ENCODE measurements at places on chromosomes 1 and 21. TPM values are rescaled to one million over a fixed set of nuclear protein-coding genes. Genes with fewer than 3 reads are reported as not detected.

MROH7 gene
- total RNA-seq, result 10.1 TPM

POU3F1 gene
- 3.0 TPM for total RNA-seq

TMEM269 gene
- 0.11 TPM for total RNA-seq

KRTAP7-1 gene
- not detected for total RNA-seq

TARDBP gene
- 109 TPM for total RNA-seq

ANGPTL7 gene
- total RNA-seq, result 6.1 TPM

CATSPERE gene
- total RNA-seq, result 3.1 TPM

MIGA1 gene
- 21.9 TPM for total RNA-seq

GRCh38 chr1:208256556-208256955 is 12.4 kb upstream of the PLXNA2 start:
- H3K4me1 ChIP-seq, result peaks cover 4% of the 10 kb centered on the region
- no peaks in the 10 kb centered on the region for H3K36me3 ChIP-seq
- DNase-seq, result no peak
- H3K27me3 ChIP-seq, result no peaks in the 10 kb centered on the region

GRCh38 chr1:211114446-211114845 is 19.5 kb downstream of the KCNH1 start:
- H3K27ac ChIP-seq, result no peak overlapping the region
- H3K27me3 ChIP-seq, result no peaks in the 10 kb centered on the region
- no peaks in the 10 kb centered on the region for H3K36me3 ChIP-seq
- DNase-seq, result peak; percentile 93
- H3K4me1 ChIP-seq, result no peaks in the 10 kb centered on the region
- H3K4me3 ChIP-seq, result no peak overlapping the region

- H3K4me1 ChIP-seq, result no peaks in the 10 kb centered on the region
- no peaks in the 10 kb centered on the region for H3K36me3 ChIP-seq
- no peaks in the 10 kb centered on the region for H3K27me3 ChIP-seq
- no peak overlapping the region for H3K4me3 ChIP-seq
- no peak for DNase-seq
These were observed 18.7 kb downstream of the HHIPL2 start for GRCh38 chr1:222529181-222529580.

DNA sequence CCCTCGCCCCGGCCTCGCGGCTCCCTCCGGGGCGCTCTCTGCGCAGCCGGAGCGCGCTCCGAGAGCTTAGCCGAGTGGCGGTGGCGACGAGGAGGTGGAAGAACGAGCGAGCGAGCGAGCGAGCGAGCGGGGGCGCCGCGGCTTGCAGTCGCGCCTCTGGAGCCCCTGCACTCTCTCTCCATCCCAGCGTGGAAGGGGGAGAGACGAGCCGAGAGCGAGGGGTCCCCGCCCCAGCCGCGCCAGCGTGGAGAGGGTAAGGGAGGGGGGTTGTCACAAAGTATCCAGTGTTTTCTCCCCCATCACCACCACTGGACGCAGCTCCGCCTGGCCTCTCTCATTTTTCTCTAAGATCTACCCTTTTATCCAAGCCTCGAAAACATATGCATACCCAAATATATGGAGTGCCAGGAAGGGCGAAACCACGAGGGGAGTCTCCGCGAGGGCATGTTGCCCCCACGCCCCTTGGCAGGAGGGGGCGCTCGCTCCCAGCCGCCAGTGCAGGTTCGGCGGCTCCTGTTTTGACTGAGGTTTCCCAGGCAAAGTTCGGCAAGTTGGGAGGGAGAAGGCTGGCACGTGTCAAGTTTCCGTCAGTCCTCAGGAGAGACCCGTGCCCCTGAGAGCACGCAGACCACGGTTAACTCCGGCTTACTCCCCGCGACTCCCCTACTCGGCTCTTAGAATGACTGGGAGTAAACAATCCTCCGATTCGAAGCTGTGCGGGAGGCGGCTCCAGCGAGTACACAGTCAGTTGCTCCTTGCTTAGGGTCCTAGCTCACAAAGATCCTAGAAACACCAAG is 569 bp upstream of the DAB1 start:
- peak; percentile 83 for DNase-seq
- peak overlapping the region; percentile 47 for H3K27ac ChIP-seq
- H3K4me1 ChIP-seq, result peaks cover 23% of the 10 kb centered on the region
- no peaks in the 10 kb centered on the region for H3K36me3 ChIP-seq
- H3K4me3 ChIP-seq, result peak overlapping the region; percentile 55

- H3K36me3 ChIP-seq, result no peaks in the 10 kb centered on the region
- H3K4me1 ChIP-seq, result peaks cover 6% of the 10 kb centered on the region
- no peaks in the 10 kb centered on the region for H3K27me3 ChIP-seq
- no peak overlapping the region for H3K4me3 ChIP-seq
- no peak for DNase-seq
These were observed 121.9 kb upstream of the JUN start for GRCh38 chr1:58905628-58906221.

DNA sequence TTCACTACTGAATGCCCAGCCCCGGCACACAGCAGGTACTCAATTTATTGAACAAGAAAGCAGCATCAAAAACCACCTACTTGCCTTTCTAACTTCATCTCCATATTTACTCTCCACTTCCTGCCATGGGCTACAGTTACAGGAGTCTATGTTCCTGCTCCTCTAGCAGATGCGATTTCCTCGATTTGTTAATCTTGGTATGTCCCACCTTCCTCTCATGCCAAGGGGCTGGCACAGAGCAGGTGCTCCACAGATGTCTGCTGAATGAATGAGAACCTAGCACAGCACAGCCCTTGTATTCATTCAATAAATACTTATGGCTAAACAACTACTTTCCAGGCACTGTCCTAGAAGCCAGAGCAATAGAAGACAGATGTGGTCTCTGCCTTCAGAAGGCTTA is 12.2 kb downstream of the PAFAH2 start:
- H3K36me3 ChIP-seq, result peaks cover 30% of the 10 kb centered on the region
- no peak overlapping the region for H3K27ac ChIP-seq
- H3K27me3 ChIP-seq, result no peaks in the 10 kb centered on the region
- no peaks in the 10 kb centered on the region for H3K4me1 ChIP-seq
- H3K4me3 ChIP-seq, result no peak overlapping the region

GRCh38 chr1:183635099-183635605 is 431 bp downstream of the ARPC5 start:
- H3K36me3 ChIP-seq, result no peaks in the 10 kb centered on the region
- peaks cover 5% of the 10 kb centered on the region for H3K4me1 ChIP-seq
- peak; percentile 46 for DNase-seq
- H3K27ac ChIP-seq, result peak overlapping the region; percentile 89

GRCh38 chr1:160624464-160624863 is 22.4 kb downstream of the SLAMF1 start:
- H3K4me3 ChIP-seq, result no peak overlapping the region
- no peak for DNase-seq
- no peaks in the 10 kb centered on the region for H3K36me3 ChIP-seq

- no peak overlapping the region for H3K4me3 ChIP-seq
- H3K36me3 ChIP-seq, result no peaks in the 10 kb centered on the region
- DNase-seq, result no peak
- H3K4me1 ChIP-seq, result no peaks in the 10 kb centered on the region
- no peak overlapping the region for H3K27ac ChIP-seq
These were observed 61.4 kb upstream of the ST6GALNAC3 start for GRCh38 chr1:76013206-76013581.

DNA sequence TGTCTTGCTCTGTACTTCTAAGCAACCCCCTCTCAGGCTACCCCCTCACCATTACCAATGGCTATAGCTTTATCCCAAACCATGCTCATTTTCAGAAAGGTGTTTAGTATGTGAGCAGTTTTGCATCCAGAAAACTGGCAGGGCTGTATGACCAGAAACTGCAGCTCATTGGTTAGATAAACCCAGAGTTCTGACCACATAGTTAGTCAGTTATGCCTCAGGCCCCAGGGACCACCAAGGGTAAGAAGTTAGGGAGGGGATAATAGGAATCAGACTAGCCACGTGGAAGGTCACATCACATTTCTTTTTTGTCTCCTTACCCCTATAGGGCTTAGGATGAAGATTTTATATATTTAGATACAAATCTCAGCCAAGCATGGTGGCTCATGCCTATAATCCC is 1.2 kb downstream of the ITGA10 start:
- peaks cover 14% of the 10 kb centered on the region for H3K36me3 ChIP-seq
- DNase-seq, result no peak
- H3K4me3 ChIP-seq, result no peak overlapping the region
- H3K4me1 ChIP-seq, result no peaks in the 10 kb centered on the region
- no peak overlapping the region for H3K27ac ChIP-seq

DNA sequence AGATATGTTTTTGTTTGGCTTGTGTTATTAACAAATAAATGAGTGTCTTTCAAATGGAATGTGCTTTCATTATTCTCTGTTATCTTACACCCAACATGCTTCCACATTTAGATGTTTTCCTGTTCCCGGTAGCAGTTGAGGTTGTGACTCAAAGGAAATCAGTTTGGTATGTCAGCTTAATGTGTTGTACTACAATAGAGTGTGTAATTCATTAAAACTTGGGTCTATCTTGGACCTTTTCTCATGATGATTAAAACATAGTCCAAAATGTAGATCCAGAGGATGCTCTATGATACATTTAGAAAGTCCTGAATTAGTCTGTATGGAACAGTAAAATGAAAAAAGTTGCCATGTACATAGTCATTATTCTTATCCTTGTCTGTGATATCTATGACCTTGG is 26.7 kb downstream of the RTCA start:
- H3K27me3 ChIP-seq, result no peaks in the 10 kb centered on the region
- no peaks in the 10 kb centered on the region for H3K4me1 ChIP-seq
- H3K27ac ChIP-seq, result no peak overlapping the region
- DNase-seq, result no peak

DNA sequence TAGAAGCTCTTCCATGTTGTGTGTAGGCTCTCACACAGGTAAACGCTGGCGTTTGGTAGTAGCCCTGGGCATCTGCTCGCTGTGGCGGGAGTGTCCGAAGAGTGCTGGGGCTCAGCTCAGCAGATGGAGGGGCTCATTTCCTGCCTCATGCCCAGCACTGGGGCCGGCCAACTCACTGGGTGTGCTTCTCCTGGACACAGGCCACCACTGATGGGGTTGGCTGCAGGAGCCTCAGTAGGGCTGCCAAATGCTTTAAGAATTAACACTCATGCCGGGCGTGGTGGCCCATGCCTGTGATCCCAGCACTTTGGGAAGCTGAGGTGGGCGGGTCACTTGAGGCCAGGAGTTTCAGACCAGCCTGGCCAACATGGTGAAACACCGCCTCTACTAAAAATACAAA is 20.9 kb downstream of the UQCRHL start:
- DNase-seq, result no peak
- H3K36me3 ChIP-seq, result peaks cover 21% of the 10 kb centered on the region
- H3K4me1 ChIP-seq, result no peaks in the 10 kb centered on the region
- H3K4me3 ChIP-seq, result no peak overlapping the region
- no peak overlapping the region for H3K27ac ChIP-seq

- no peaks in the 10 kb centered on the region for H3K27me3 ChIP-seq
- DNase-seq, result no peak
- H3K36me3 ChIP-seq, result no peaks in the 10 kb centered on the region
- peak overlapping the region; percentile 71 for H3K4me3 ChIP-seq
These were observed 1.5 kb downstream of the VANGL1 start for GRCh38 chr1:115643225-115643624.

GRCh38 chr1:244030481-244031040 is 20.5 kb upstream of the ZBTB18 start:
- no peaks in the 10 kb centered on the region for H3K4me1 ChIP-seq
- no peaks in the 10 kb centered on the region for H3K36me3 ChIP-seq
- H3K4me3 ChIP-seq, result no peak overlapping the region
- no peaks in the 10 kb centered on the region for H3K27me3 ChIP-seq
- H3K27ac ChIP-seq, result no peak overlapping the region

GRCh38 chr1:238061967-238062613 is 171.4 kb upstream of the ZP4 start:
- H3K4me1 ChIP-seq, result peaks cover 4% of the 10 kb centered on the region
- H3K36me3 ChIP-seq, result no peaks in the 10 kb centered on the region
- DNase-seq, result no peak
- no peaks in the 10 kb centered on the region for H3K27me3 ChIP-seq
- no peak overlapping the region for H3K27ac ChIP-seq

DNA sequence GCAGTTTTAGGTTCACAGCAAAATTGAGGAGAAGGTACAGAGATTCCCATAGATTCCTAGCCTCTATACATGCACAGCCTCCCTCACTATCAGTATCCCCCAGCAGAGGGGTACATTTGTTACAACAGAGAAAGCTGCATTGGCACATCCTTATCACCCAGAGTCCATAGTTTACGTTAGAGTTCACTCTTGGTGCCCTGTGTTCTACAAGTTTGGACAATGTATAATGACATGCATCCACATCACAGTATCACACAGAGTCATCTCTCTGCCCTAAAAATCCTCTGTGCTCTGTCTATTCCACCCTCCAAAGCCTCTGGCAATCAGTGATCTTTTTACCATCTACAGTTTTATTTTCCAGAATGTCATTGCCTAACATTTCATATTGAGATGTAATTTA is 22.3 kb upstream of the RGS16 start:
- peaks cover 8% of the 10 kb centered on the region for H3K4me1 ChIP-seq
- H3K27ac ChIP-seq, result no peak overlapping the region
- H3K4me3 ChIP-seq, result no peak overlapping the region
- DNase-seq, result no peak

DNA sequence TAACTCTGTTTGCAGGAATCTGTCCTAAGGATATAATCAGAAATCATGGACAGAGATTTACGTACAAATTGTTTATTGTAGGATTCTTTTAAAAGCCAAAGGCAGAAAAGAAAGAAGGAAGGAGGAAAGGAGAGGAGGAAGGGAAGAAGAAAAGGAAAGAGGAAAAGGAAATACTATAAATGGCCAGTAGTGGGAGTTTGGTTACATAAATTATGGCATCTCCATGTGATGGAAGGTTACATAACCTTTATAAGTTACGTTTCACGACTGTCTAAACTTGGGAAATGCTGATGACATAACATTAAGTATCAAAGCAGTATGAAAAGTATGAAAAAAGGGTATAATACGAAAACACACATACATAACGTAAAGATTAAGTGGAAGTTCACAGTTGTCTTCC is 39.0 kb downstream of the SMYD2 start:
- peaks cover 4% of the 10 kb centered on the region for H3K4me1 ChIP-seq
- H3K27me3 ChIP-seq, result no peaks in the 10 kb centered on the region
- peaks cover 2% of the 10 kb centered on the region for H3K36me3 ChIP-seq

GRCh38 chr21:30257773-30258172 is 25.0 kb downstream of the KRTAP24-1 start:
- H3K27ac ChIP-seq, result no peak overlapping the region
- H3K36me3 ChIP-seq, result no peaks in the 10 kb centered on the region
- H3K27me3 ChIP-seq, result no peaks in the 10 kb centered on the region

DNA sequence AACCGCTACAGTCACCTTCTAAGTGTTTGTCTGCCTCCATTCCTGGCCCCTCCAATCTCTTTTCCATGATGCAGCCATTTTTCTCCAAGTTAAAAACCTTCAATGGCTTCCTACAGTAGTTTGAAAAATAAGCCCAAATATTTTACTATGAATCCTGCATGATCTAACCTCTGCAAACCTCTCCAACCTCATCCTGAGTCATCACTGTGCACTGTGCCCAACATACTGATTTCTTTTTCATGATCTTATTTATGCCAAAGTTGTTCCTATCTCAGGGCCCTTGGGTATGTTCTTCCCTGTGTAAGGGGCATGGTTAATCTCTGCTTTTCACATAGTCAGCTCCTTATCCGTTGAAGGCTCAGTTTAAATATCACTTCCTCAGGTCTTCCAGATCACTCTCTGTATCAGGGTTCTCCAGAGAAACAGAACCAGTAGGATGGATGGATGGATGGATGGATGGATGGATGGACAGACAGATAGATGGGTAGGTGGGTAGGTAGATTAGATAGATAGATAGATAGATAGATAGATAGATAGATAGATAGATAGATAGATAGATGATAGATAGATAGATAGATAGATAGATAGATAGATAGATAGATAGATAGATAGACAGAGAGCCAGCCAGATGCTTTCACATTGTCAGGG is 18.1 kb upstream of the PTPN14 start:
- no peaks in the 10 kb centered on the region for H3K4me1 ChIP-seq
- no peaks in the 10 kb centered on the region for H3K27me3 ChIP-seq
- no peaks in the 10 kb centered on the region for H3K36me3 ChIP-seq
- no peak overlapping the region for H3K27ac ChIP-seq
